ENCODE measurements at places on chromosomes 3 and 15.
A peak's percentile ranks its signal among the peaks of the same experiment; 100 is the strongest.

DNA sequence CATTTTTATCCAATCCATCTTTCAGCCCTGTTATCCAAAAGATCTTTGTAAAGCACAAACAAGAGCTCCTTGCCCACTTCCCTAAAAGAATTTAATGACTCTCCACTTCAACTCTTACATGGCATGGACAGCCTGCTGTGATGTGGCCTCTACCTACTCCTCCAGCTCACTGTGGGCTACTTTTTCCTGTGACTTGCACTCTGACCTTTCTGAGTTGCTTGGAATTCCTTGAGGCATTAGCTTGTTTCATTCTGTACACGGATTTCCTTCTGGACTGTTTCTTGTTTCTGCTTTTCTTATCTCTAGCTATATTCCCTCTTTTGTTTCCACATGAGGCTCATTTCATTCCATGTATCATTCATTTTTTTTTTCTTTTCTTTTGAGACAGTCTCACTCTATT is 15.2 kb downstream of the QTRT2 start:
- DNase-seq = no peak

GRCh38 chr3:70550723-70551319 is 238.4 kb upstream of the MDFIC2 start:
- peak; percentile 83 for DNase-seq

DNA sequence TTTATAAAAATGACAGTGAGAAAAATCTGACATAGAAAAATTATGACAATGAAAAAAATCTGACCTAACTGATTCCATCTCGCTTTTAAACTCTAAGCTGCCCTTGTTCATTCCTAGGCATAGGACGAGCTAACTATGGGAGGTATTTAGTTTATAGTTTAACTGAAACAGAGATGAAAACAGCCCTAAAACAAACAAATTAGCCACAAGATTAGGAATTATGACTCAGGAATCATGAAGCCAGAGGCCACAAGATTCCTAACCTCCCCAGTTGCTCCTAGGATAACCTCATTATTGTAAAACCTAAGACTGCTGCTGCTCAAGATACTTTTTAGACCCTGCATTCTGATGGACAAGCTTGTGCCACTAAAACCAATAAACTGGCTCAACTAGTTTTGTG is 122.7 kb upstream of the MNS1 start:
- DNase-seq = no peak

GRCh38 chr3:188170461-188171459 is 16.8 kb downstream of the LPP start:
- DNase-seq = peak; percentile 75

GRCh38 chr3:154552338-154552737 is 122.3 kb upstream of the GPR149 start:
- no peak for DNase-seq

GRCh38 chr15:66232267-66232625 is 21.3 kb downstream of the MEGF11 start:
- no peak for DNase-seq

DNA sequence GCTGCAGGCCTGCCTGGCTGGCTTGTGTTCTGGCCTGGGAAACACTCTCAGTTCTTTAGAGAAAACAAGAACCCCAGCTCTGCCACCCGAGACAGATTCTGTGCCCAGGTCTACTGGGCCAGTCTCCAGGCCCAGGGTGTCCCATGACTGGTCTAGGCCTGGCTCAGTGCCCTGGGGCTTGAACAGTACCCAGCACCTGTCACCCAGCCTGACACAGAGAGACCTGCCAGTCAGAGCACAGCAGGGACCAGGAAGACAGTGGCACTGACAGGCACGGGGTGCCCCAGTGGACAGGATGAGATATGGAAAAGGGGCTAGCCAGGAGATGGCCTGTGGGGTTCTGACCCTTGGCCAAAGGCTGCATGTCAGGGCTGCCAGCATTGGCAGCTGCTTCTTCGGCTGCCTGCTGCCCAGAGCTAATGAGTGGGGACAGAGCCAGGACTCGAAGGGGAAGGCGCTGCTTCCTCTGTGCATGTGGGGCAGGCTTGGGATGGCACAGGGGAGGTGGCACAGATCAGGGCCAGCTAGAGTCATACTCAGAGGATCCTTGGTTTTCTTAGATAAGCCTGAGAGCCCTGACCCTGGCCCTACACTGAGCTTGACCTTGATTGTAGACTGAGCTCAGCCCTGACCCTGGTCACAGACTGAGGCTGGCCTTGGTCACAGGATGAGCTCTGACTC is 15.1 kb downstream of the CCDC33 start:
- DNase-seq = no peak

DNA sequence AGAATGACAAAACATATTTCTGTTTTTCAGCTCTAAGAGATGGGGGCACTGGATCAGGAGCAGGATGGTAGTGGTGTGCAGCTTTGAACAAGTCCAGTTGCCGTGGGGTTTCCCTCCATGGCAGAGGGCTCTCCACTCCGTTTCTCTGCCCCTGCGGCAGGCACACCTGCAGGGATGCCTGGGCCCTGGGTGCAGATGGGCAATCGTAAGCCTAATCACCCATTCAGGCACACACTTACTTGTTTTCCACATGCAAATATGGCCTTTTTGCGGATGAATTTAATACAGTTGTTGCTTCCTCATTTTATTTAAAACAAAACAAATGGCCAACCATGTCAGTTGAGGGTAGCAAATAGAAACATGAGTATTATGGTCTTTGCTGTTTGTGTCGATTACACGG is 85.1 kb downstream of the LPP start:
- no peak for DNase-seq

GRCh38 chr3:169969174-169970095 is 2.8 kb downstream of the SEC62 start:
- no peak for DNase-seq

GRCh38 chr15:63077952-63078351 is 35.4 kb downstream of the TPM1 start:
- no peak for DNase-seq

DNA sequence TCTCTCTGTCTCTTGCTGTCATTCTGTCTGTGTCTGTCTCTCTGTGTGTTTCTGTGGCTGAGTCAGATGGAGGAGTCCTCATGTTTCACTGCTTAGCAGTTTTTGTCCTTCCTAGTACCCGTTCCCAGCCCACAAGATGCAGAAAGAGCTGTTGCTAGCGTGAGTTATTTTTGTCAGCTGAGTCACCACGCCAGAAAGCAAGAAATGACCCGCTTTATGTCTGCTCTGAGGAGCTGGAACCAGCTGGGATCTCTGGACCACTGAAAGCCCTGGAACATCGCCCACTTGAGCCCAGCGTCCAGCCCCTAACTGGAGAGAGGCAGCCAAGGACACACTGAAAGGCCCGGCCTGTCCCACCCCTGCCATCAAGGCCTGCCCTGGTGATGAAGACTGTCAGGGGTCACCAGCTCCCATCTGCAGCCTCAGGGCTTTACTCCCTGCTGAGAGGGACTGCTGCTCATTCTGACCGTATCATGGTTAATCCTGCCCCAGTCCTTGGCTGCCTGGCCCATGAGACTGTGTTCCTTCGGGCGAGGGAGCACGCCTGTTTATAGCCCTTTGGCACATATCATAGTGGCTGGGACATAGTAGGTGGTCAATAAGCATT is 101.7 kb upstream of the TPM1 start:
- peak; percentile 41 for DNase-seq

DNA sequence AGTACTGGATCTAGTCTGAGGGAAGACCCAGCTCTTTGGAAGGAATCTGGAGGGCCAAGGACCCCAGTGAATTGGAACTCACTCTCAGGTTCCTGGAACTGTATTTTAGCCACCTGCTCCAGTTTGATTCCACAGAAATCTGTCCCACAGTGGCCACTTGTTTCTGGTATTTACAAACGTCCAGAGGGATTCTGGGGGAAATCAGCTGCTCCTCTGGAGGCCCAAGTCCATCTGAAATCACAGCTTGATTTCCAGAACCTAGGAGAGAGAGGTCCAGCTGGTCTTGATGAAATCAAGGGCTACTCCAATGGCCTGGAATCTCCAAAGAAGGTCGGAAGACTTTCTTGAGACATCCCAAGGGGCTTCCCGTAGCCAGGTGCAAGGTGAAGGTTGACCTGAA is 132.3 kb upstream of the UMPS start:
- no peak for DNase-seq

DNA sequence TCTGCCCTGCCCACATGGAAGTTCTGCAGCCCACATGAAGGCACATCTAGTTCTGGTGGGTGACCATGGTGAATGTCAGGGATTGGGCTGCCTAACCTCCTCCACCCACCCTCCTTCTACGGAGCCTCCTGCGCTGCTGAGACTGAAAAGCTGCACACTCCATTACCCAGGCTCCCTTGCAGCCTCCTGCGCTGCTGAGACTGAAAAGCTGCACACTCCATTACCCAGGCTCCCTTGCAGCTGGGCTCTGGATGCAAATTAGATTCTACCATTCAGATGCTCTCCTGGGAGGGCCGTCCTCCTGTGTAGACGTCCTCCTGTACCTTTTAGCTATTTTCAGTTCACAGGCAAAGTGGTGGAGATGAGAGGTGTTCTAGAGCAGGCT is 32.1 kb downstream of the POMGNT2 start:
- no peak for DNase-seq

- no peak for DNase-seq
Observed at GRCh38 chr3:115102046-115102445, 45.0 kb downstream of the ZBTB20 start.

- DNase-seq = peak; percentile 58
Observed at GRCh38 chr15:42084465-42085235, 9.7 kb downstream of the PLA2G4D start.

Measured in activated CD4-positive, alpha-beta T cell treated with anti-CD3 and anti-CD28 coated beads for 48 hours (primary cell).